ENCODE measurements at places on chromosomes 2 and 18.

GRCh38 chr2:170229744-170230143 is 51.8 kb downstream of the MYO3B start:
- no peak for DNase-seq

GRCh38 chr2:179226961-179227259 is 37.7 kb downstream of the SESTD1 start:
- DNase-seq: no peak

- DNase-seq: no peak
These were observed 92.7 kb downstream of the FARSB start for GRCh38 chr2:222563106-222563718.

- no peak for DNase-seq
These were observed 61.9 kb upstream of the HAAO start for GRCh38 chr2:42854207-42854818.

GRCh38 chr2:84631047-84631446 is 114.7 kb downstream of the DNAH6 start:
- no peak for DNase-seq

DNA sequence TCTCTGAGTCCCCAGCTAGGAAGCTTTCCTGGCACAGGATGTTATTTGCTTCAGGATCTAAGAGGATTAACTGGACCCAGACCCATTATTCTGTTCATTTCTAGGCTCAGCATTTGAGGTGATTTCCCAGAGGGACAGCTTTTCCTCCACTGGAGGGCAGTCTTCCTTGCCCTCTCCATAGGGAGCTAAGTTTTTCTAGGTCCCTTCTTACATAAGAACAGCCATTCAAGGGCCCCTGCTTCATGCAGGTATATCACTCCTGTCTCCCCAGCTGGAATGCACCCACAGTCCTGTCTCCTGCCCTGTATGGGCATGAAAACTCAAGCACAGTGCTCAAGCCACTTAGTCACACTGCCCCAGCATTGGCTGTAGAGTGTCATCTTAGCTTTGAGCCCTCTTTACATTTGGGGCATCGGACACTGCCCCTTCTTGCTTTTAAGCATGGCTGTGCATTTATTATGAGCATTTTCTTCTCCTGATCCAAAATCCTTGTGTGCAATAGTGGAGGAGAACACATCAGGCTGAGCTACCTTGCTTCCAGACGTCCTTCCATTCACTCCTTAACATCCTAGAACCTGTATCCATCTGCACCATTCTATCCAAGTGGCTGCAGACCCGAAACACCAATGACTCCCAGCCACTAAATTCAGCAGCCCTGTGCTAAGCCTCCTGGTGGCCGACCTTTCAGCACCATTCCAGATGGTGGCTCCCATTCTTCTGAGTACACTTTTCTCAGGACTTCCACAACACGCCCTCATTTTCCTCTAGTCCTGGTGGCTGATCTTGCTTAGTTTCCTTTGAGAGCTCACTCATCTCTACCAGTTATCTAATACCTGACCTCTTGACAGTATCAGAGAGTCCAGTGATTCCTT is 80.0 kb downstream of the COPS8 start:
- DNase-seq: no peak

- DNase-seq: no peak
These were observed 72.1 kb downstream of the AP1S3 start for GRCh38 chr2:223765221-223765785.

DNA sequence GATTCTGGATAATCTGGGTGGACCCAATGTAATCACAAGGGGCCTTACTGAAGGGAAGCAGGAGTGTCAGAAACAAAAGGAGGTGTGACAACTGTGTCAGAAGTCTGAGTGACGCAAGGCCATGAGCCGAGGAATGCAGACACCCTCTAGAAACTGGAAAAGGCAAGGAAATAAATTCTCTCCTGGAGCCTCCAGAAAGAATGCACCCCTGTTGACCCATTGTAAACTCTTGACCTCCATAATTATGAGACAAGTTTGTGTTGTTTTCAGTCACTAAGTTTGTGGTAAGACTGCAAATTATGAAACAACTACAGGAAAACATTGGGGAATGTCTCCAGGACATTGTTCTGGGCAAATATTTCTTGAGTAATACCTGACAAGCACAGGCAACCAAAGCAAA is 47.3 kb upstream of the B3GNT7 start:
- no peak for DNase-seq

DNA sequence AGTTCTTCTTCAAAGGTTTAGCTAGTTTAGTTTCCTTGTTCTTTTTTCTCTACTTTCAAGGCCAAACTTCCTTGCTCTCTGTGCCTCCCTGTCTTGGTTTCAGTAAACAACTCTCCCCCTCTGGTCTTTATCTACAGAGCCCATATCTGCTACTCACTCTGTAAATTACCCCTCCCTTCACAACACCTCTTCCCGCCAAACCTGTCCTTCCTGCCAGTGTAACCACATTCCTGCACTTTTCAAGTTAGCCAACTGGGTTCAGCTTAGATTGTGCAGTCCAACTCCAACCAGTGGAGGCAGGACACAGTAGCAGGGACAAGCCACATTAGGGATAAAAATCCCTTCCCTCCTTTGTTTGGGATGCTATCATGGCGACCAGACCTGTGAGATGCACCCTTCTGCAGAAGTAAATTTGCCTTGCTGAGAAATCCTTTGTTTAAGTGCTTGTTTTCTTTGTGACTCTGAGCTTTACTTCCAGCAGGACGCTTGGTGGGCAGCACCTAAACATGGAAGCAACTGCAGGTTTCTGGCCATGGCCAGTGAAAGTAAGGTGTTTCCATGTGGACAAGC is 706.0 kb downstream of the KCNJ3 start:
- no peak for DNase-seq

- no peak for DNase-seq
These were observed 237.7 kb downstream of the NYAP2 start for GRCh38 chr2:225637259-225637658.

DNA sequence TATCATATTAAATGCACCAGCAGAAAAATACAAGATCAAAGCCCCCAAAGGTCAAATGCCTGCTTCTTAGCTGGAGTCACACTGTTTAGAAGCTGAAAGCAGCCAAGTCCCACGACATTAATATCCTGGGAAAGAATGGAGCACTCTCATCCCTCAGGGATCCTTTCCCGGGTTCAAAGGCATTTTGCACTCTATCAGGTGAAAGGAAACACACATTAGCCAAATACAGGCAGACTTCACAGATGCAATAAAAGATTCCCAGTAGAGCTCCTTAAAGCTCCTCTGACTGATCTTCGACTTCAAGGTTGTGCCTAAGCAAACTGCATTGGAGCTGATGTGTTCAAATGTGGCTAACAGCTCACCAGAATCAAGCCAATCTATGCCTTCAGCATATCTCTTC is 158.4 kb downstream of the RNF152 start:
- no peak for DNase-seq

- no peak for DNase-seq
These were observed 26.2 kb upstream of the SPOPL start for GRCh38 chr2:138475277-138475776.

- no peak for DNase-seq
These were observed 211.4 kb upstream of the SMIM21 start for GRCh38 chr18:75638776-75639471.

All from NCI-H2029 (cell line).